Stimulated activated naive CD8-positive, alpha-beta T cell treated with anti-CD3 and anti-CD28 coated beads, Interleukin-15, amount 100 ng/mL, for 72 hours (primary cell): ENCODE measurements at places on chromosomes 3 and 15.

GRCh38 chr3:117297065-117297464 lies 587.5 kb downstream of the TUSC7 start:
- no peak for DNase-seq

DNA sequence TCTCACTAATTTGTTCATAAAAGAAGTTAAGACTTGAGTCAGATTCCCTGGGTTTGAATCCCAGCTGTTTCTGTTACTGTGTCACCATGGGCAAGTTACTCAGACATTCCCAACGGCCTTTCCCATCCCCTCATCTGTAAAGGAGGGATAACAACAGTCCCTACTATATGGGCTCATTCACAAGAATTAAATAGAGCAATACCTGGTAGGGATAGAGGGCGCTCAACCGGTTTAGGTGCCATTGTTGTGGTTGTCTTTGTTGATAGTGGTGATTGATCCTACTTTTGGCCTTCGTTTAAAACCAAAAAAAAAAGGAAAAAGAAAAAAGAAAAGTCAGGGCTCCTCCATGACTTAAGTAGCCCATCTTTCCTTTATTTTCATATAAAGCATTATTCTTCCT lies 563.1 kb downstream of the GRM7 start:
- no peak for DNase-seq

GRCh38 chr3:96966181-96966929 lies 152.0 kb downstream of the EPHA6 start:
- DNase-seq = no peak

- no peak for DNase-seq
Observed at GRCh38 chr3:187112934-187113793, 26.1 kb downstream of the RPL39L start.

DNA sequence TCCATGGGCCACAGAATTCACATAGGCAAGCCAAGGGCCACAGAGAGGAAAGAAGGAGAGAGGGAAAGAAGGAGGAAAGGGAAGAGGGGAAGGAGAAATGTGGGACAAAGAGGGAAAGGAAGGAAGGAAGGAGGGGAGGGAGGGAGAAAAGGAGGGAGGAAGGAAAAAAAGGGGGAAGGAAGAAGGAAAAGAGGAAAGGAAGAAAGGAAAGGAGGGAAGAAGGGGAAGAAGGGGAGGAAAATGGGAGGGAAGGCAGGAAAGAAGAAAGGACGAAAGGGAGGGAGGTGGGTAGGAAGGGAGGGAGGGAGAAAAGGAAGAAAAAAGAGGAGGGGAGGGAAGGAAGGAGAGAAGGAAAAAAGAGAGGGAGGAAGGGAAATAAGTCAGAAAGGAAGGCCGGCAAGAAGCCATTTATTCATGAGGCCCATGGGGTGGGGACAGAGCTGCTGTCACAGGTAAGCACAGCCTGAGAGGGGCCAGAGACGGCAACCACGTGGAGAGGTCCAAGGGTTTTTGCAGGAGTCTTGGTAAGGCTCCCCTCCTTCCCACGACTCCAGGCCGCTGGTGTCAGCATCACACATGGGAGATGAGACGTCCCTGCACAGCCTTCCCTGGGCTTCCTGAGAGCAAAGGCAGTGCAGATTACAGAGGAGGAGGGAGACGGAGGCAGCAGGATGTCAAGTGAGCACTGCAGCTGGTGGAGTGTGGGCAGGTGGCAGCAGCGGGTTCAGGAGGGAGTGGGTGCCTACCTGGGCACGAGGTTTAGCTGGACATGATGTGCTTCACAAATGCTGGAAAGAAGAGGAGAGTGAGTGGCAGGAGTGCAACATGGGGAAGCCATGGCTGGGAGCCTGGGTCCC lies 5.5 kb downstream of the MYL3 start:
- no peak for DNase-seq

- DNase-seq = no peak
Observed at GRCh38 chr15:53576841-53577240, 182.6 kb downstream of the WDR72 start.

- DNase-seq = peak; percentile 47
Observed at GRCh38 chr15:74307827-74308811, 59.3 kb downstream of the CYP11A1 start.

DNA sequence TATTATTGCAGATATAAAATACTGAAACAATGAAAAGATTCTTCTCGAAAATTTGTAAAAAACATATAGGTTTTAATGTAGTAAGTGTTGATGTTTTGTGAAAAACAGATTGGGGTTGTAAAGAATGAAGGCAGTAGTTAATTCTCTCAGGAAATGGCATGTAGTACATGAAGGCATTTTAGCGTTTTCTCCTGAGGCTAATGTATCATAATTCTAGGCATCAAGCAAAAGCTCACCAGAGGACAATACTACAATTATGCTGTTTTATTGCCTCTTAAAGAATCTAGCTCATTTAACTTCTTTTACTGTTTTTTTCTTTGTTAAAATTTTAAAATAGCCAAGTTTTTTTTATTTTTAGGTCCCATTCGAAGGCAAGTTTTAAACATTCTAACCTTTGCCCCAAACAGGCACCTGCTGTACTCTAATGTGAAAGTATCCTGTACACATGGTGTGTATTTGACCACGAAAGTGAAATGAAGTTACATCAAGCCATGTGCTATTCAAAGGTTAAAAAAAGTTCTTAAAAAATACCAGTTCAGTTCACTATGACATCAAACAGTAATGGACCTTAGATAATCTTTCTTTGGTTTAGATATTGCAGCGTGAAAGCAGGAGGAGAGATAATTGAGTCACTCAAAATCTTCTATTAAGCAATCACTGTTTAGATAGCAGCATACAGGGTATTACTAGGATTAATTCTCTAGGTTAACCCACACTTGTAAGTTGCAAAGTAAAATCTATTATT lies 163.6 kb downstream of the ECT2 start:
- no peak for DNase-seq

DNA sequence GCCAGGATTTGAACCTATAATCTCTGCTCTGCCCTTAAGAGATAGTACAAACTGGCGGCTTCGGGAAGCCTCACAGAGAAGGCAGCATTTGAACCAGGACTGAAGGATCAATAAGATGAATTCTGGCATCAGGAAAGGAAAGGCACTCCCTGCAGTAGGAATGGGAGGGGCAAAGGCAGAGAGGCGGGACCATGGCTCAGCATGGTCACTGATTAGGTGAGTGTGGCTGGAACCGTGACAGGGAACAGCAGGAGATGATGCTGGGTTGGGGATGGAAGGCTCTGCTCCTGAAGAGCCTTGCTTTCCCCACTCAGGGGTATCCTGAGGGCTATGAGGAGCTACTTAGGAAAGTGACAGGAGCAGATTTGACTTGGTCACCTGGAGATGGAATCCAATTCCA lies 158.5 kb downstream of the FEZF2 start:
- DNase-seq = no peak
